Right cardiac atrium (tissue), 5 donors: ENCODE measurements at places on chromosomes 12 and 14. TPM values are rescaled to one million over a fixed set of nuclear protein-coding genes. Genes with fewer than 3 reads are reported as not detected.
A peak's percentile ranks its signal among the peaks of the same experiment; 100 is the strongest.

- DNase-seq: peak; percentile 74
Measured at GRCh38 chr14:92513966-92514843, 624 bp downstream of the RIN3 start.

- DNase-seq: no peak
Measured at GRCh38 chr12:110916295-110916875, 4.0 kb downstream of the MYL2 start.

- DNase-seq: no peak
Measured at GRCh38 chr12:80262346-80262745, 163.0 kb downstream of the OTOGL start.

The RASSF8 gene
- total RNA-seq: 94.6 TPM
